ENCODE measurements at places on chromosomes 1 and 21. TPM values are rescaled to one million over a fixed set of nuclear protein-coding genes. Genes with fewer than 3 reads are reported as not detected.

- no peak for DNase-seq
- H3K27me3 ChIP-seq: no peaks in the 10 kb centered on the region
- H3K4me3 ChIP-seq: no peak overlapping the region
Observed at GRCh38 chr1:116001739-116002487, 25.6 kb downstream of the SLC22A15 start.

- no peaks in the 10 kb centered on the region for H3K27me3 ChIP-seq
- no peak for DNase-seq
- H3K36me3 ChIP-seq: no peaks in the 10 kb centered on the region
- no peaks in the 10 kb centered on the region for H3K4me1 ChIP-seq
- no peak overlapping the region for H3K4me3 ChIP-seq
- H3K27ac ChIP-seq: no peak overlapping the region
Observed at GRCh38 chr1:153478692-153479618, 18.5 kb upstream of the S100A7 start.

DNA sequence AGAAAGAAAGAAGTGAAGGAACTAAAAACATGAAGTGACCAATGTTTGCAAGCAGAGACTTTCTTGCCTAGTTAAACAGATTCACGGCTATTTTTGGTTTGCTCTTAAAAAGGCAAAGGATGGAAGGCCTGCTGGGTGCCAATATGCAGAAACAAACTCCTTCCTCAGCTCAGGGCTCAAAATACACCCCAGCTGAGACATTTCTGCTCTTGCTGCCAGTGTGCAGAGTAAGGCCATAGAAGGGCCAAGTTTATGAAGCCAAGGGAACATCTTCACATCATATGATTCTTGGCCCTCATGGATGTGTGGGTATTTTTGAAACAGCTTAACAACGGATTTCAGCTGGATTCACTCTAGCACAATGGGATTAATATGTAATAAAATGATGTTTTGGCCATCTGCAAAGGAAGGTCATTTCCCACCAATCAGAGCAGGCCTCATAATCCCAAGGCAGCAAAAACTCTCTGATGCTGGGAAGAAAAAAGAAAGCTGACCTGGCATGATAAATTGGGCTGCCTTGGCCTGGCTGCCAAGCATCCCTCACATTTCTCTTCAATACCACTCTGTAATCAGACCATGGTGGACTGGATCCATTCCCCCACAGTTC is 70.7 kb downstream of the CAPZB start:
- H3K27ac ChIP-seq: peak overlapping the region; percentile 64
- no peaks in the 10 kb centered on the region for H3K27me3 ChIP-seq
- peaks cover 21% of the 10 kb centered on the region for H3K36me3 ChIP-seq
- no peak overlapping the region for H3K4me3 ChIP-seq

- H3K36me3 ChIP-seq: no peaks in the 10 kb centered on the region
- no peak overlapping the region for H3K27ac ChIP-seq
- peak; percentile 85 for DNase-seq
- H3K4me3 ChIP-seq: peak overlapping the region; percentile 21
- H3K27me3 ChIP-seq: no peaks in the 10 kb centered on the region
- peaks cover 33% of the 10 kb centered on the region for H3K4me1 ChIP-seq
Observed at GRCh38 chr21:43916691-43917514, 51.9 kb downstream of the AGPAT3 start.

DNA sequence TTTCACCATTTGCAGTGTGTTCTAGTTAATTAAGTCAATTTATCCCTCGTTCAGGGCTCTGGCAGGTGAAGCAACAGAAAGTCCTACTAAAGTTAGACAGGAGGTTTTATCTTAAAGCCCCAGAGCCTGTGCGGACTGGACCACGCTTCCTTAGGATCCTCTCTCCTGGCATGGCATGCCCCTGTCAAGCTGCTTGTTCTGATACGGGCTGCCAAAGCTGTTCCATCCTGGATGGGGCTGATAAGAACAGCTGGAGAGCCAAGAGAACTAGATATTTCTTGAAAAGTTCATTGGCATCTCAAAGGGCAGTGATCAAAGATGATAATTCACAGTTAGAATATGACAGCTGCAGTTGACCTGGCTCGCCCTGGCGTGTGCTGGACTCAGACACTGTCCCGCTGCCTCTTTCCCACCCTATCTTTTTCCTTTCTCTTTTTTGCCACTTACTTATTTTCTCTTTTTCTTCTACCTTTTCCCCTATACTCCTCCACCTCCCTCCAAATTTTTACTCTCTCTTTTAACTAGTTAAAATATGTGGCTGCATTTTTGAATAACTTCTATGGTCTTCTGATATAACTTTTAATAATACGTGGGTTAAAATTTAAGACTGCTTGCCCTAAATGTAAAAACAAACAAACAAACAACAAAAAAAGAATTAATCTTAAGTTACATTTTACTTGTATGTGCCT is 96.7 kb downstream of the ABCA4 start:
- H3K4me1 ChIP-seq: peaks cover 16% of the 10 kb centered on the region
- no peak for DNase-seq
- H3K4me3 ChIP-seq: no peak overlapping the region
- H3K27ac ChIP-seq: no peak overlapping the region
- H3K36me3 ChIP-seq: no peaks in the 10 kb centered on the region
- no peaks in the 10 kb centered on the region for H3K27me3 ChIP-seq

- H3K27ac ChIP-seq: peak overlapping the region; percentile 82
- H3K27me3 ChIP-seq: no peaks in the 10 kb centered on the region
- no peak for DNase-seq
- peaks cover 20% of the 10 kb centered on the region for H3K4me1 ChIP-seq
Observed at GRCh38 chr1:40530735-40531380, 579 bp upstream of the ZNF684 start.

GRCh38 chr1:101484689-101485338 is 248.0 kb downstream of the S1PR1 start:
- H3K36me3 ChIP-seq: no peaks in the 10 kb centered on the region
- DNase-seq: no peak
- peak overlapping the region; percentile 15 for H3K4me3 ChIP-seq
- no peaks in the 10 kb centered on the region for H3K27me3 ChIP-seq
- no peak overlapping the region for H3K27ac ChIP-seq

GRCh38 chr1:43912607-43913006 is 21.0 kb upstream of the ARTN start:
- DNase-seq: no peak
- no peak overlapping the region for H3K27ac ChIP-seq
- no peaks in the 10 kb centered on the region for H3K36me3 ChIP-seq
- no peak overlapping the region for H3K4me3 ChIP-seq
- H3K4me1 ChIP-seq: no peaks in the 10 kb centered on the region
- H3K27me3 ChIP-seq: no peaks in the 10 kb centered on the region

- H3K27me3 ChIP-seq: no peaks in the 10 kb centered on the region
- H3K4me1 ChIP-seq: no peaks in the 10 kb centered on the region
- no peak overlapping the region for H3K4me3 ChIP-seq
- no peak overlapping the region for H3K27ac ChIP-seq
Observed at GRCh38 chr21:39518055-39518846, 66.5 kb downstream of the SH3BGR start.

DNA sequence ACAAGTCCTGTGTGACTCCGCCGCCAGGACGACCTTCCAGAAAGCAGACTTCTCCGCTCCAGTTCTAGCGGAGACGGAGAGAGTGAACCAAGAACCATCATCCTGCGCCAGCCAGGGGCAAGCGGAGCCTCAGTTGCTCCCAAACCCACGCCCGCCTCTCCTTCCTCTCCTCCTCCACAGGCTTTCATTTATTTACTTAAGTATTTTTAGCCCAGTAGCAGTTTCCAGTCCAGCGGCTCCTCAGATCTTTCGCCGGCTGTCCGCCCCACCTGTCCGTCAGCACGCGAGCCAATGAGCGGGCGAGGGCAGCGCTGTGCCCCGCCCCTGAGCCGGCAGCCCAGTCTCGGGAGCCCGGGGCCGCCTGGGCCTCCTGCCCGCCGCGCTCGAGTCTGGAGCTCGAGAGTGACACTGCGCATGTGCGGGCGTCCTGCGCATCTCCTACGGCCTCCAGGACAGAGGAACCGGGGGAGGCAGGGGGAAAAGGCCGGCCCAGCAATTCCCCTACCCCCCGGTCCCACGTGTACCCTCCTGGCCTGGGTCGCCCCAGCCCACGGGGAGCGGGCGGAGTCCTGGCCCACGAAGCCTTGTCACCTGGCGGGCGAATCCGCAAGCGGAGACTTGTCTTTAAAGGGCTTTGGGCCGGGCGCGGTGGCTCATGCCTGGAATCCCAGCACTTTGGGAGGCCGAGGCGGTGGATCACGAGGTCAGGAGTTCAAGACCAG is at the start of gene FALEC:
FALEC (plus strand) TSS at position 425 of the 722 bp plus-strand sequence.
- H3K36me3 ChIP-seq: no peaks in the 10 kb centered on the region
- peak within 1 kb of the TSS; percentile 68 for H3K27ac ChIP-seq
- peak; percentile 99 for DNase-seq
- no peaks in the 10 kb centered on the region for H3K27me3 ChIP-seq

DNA sequence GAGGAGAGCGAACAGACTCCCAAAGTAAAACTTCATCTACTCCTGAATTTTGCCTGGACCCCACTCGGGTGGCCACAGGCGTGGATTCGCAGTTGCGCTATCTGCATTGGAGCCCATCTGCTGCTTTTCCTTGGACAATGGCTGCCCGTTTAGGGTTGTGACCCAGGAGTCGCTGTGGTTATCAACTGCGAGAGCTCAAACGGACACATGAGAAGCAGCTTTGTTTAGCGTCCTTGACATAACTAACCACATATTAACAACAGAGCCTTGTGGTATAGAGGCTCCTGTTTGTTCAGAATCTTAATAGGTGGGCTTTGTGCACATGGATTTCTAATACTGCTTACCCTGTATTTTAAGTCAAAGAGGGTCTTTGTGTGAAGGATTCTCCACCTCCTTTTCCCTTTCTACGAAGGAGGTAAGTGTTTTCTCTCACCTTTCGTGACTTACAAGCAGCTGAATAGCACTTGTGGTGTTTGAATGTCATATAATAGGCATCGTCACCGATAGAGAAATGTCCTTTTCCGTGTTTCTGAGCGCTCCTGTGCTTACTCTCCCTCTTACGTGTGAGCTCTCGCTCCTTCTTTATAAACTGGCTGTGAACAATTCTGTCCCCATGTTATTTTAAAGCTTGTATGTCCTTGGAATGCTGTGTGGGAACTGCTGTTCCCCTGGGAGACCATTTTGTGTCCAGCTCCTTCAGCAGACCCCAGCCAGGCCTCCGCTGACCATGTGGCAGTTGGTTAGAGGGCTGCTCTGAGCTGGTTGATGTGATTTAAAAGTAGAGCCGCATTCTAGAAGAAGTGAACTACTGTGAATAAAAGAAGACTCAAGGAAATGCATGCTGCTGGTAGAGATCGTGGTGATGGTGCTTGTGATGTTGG is 441.4 kb downstream of the RPS6KC1 start:
- no peaks in the 10 kb centered on the region for H3K36me3 ChIP-seq
- no peak for DNase-seq
- H3K27me3 ChIP-seq: no peaks in the 10 kb centered on the region
- H3K27ac ChIP-seq: no peak overlapping the region
- no peaks in the 10 kb centered on the region for H3K4me1 ChIP-seq

DNA sequence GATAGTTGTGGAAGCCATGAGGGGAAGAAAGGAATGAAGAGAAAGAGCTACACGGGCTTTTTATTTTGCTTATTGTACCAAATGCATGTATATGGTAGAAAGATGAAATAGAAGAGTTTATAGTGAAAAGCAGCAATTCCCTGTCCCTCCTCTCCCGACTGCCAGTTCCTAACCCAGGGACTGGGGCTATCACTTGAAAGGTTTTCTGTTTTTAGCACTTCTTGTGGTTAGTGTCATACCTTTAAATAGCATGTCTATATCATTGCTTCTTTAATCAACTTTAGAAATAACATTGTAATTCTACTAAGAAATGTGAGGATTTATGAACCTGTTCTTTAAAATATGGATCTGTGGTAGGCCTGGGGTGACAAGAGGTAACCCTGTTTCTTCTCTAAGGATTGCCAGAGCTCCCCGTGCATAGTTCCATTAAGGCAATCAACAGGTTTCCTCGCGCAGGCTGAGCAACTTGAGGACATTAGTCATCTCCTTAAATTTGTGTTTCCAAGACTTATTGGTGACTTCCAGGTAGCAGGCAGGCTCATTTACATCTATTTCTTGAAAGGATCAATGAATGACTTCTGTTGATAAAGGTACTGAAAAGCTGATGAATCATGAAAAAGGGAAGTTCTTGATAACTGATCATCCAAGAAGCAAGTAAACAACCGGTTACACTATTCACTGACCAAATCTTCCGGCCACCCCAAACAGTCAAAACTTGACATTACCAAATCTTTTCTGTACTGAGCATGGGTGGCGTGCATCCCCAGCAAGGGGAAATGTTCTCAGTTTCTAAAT is 37.8 kb upstream of the S1PR1 start:
- no peaks in the 10 kb centered on the region for H3K4me1 ChIP-seq
- no peak overlapping the region for H3K27ac ChIP-seq

- H3K27ac ChIP-seq: no peak overlapping the region
- no peak overlapping the region for H3K4me3 ChIP-seq
- no peaks in the 10 kb centered on the region for H3K36me3 ChIP-seq
- H3K4me1 ChIP-seq: no peaks in the 10 kb centered on the region
- DNase-seq: no peak
Observed at GRCh38 chr1:65717815-65718454, 74.8 kb upstream of the PDE4B start.

GRCh38 chr1:110038271-110038670 is 3.8 kb downstream of the STRIP1 start:
- no peak overlapping the region for H3K4me3 ChIP-seq
- DNase-seq: no peak
- H3K36me3 ChIP-seq: peaks cover 40% of the 10 kb centered on the region
- H3K27me3 ChIP-seq: no peaks in the 10 kb centered on the region
- H3K4me1 ChIP-seq: peaks cover 16% of the 10 kb centered on the region

DNA sequence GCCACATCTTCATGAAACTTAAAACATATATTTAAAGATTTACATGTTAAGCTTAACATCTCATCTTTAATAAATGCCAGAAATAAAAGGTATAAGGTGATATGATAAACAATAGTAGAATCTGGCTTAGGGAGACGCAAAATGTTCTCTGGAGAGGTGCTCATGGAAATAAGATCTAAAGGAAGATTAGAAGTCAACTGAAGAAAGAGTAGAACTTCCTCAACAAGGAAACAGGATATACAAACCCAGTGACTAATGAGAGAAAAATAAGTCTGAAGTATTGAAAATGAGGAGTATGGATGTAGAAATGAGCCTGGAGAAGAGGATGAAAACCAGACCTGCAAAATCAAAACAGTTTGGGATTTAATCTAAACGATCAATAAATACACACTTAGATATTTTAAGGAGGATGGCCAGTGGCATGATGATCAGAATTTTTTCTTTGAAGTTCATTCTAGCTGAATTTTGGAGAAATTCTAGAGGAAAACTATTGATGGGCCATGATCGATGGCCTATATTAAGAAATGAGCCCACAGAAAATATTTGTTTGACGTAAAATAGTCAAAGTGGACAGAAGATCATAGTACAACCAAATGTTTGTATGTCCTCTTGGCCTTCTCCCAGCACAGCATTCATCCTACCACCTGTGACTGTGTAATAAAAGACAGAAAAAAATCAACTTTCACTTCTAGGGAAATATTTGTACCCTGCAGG is 387.9 kb upstream of the PTBP2 start:
- no peaks in the 10 kb centered on the region for H3K4me1 ChIP-seq
- no peak overlapping the region for H3K27ac ChIP-seq
- no peak overlapping the region for H3K4me3 ChIP-seq
- no peaks in the 10 kb centered on the region for H3K36me3 ChIP-seq
- H3K27me3 ChIP-seq: no peaks in the 10 kb centered on the region

KIF26B gene
- 2.1 TPM for total RNA-seq

TDRD10 gene
- total RNA-seq: 10.5 TPM

ADAMTS5 gene
- 5.9 TPM for total RNA-seq

LGR6 gene
- 0.46 TPM for total RNA-seq

SV2A gene
- total RNA-seq: 1.0 TPM

DRAM2 gene
- total RNA-seq: 43.0 TPM

DNALI1 gene
- total RNA-seq: 25.1 TPM

ZDHHC18 gene
- total RNA-seq: 19.8 TPM

CYP4X1 gene
- total RNA-seq: 23.0 TPM

DMBX1 gene
- not detected for total RNA-seq
